Mammary epithelial cell (primary cell): ENCODE measurements at places on chromosomes 6 and 20.

- peak; percentile 98 for DNase-seq
Measured at GRCh38 chr6:140174524-140174923, 800.1 kb upstream of the CITED2 start.

DNA sequence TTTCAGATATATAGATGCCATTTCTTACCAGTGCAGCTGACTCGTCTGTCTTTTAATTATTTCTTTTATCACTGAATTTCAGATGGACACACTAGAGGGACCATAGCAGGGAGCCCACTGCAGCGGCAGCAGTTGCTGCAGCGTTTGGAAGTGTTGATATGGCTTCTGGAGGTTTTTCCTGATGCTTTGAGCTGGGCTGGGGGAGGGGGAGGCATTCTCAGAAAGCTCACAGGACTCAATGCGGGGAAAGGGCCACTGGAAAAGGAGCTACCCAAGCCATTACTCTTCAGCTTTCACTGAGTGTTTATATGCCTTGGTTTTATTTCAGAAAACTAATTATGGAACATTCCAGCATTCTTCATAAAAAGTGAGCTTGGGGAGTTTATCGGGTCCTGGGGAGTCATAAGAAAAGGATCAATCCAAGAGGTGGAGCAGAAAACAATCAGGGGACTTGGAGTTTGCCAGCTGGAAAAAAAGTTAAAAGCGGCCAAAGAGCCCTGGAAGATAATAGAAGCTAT is 740.4 kb upstream of the FLRT3 start:
- DNase-seq, result no peak

- no peak for DNase-seq
Measured at GRCh38 chr6:79967178-79967577, 19.8 kb upstream of the ELOVL4 start.

DNA sequence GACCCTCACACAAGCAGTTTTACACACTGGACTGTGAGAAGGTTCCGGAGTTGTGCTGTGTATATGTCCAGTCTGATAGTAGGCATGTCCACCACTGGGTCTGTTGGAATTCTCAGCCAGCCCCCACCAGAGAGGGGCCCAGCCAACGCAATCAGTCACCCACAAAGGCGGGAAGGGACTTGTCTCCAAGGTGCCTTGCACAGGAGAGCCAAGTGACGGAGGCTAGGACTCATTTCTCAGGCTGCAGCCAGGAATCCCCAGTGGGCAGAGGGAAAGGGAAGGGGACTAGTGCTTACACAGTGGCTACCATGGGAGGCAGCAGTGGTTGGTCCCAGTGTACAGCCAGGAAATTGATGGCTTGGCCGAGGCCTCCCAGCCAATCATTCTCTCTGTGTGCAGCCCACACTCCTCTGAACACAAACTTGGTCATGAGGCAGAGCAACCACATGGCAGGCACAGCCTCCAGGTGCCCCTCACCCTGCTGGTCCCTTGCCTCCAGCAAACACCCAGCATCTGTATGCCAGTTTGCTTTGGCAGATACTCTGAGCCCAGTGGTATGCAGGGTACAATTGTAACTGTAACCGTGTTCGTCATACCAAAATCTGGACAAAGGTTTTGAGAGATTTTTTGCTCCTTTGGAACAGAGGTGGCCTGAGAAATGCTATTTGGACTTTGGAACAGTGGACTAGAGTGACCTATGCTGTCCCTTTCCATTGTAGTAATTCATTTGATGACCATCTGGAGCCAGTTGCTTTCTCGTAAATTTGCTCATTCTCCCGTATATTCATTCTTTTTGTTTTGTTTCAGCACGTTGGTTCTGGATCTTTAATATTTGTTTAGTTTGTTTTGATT is 72.9 kb upstream of the MYL9 start:
- DNase-seq, result no peak

GRCh38 chr6:137693711-137694110 is 173.3 kb upstream of the TNFAIP3 start:
- DNase-seq, result no peak

GRCh38 chr20:52060794-52061714 is 130.5 kb downstream of the ZFP64 start:
- DNase-seq, result no peak

DNA sequence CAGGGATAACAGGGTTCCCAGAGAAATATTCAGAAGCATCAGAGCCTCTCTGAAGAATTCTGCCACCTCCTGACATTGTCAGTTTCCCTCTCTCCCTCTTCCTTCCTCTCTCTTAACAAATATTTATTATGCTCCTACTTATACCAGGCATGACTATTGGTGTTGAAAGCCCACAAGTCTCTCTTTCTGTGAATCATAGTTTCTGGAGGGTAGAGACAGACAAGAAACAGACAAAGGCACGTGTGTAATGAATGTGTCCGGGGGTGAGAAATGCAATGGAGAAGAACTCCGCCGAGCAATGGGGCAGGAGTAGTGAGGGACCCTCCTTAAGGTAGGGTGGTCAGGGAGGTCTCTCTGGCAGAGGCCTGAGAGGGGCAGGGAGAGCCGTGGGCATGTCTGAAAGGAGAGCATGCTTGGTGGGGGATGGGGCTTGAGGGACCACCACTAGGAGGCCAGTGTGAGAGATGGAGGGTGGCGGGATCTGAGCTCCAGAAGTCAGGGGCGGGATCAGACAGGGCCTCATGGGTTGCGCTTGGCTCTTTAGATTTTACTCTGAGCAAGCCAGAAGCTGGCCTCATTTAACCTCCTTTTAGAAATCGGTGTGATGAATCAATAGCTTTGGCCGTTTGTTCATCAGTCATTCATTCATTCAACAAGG is 57.3 kb downstream of the EYA2 start:
- DNase-seq, result peak; percentile 75

DNA sequence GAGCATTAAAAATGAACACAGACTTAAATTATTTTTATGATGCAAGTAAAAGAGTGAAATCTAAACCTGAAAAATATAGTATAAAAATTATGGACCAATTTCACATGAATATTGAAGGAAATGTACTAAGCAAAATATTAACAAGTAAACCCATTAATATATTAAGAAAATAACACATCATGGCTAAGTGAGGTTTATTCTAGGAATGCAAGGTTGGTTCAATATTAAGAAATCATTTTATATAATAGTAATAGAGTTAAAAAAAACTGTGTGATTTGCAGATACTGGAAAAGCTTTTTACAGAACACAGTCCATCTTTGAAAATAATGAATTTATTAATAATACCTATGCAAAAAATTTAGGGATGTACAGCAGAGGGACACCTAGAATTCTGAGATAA is 20.9 kb downstream of the ZSCAN12 start:
- DNase-seq, result no peak

- DNase-seq, result no peak
Measured at GRCh38 chr6:109102762-109103161, 7.5 kb downstream of the CEP57L1 start.

DNA sequence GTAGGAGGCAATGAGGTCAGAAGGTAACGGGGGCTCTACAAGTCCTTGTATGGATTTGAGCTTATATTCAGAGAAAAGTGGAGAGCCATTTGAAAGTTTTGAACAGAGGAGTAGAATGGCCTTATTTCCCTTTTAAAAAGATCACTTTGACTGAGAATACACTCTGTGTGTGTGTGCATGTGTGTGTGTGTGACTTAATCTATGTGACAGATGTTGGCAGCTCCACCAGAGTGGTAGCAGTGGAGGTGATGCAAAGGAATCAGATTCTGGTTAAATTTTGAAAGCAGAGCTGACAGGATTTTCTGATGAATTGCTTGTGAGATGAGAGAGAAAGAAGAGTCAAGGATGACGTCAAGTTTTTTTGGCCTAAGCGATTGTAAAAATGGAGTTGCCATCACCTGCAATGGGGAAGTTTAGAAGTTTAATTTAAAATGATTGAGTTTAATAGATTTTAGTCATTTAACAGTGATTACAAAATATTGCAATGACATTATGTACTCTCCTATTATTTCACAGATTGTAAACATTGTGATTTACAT is 172.2 kb upstream of the HEY2 start:
- DNase-seq, result no peak

DNA sequence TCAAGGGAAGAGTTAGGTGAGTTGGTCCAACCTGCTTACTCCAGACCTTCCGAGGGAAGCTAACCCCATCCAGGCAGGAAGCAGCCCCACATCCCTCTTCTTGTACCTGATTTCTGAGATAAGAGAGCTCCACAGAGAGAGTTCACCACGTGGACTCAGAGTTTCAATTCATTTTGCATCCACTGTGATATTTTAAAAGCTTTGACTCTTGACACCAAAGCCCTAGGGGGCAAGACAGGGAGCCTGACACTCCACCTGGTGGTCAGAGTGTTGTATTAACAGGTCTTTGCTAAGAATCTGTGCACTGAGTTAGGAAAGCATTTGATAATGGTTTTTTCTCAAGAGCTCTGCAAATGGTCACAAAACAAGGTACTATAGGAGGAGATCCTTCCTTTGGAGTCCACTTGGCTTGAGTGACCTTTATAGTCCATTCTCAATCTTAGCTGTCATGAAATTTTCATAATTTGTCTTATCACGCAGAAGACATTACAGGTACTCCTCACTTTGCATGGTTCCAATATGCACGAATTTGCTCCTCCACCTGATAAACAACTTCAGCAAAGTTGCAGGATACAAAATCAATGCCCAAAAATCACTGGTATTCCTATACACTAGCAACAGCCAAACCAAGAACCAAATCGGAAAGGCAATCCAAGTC is 56.2 kb upstream of the RIPOR2 start:
- peak; percentile 38 for DNase-seq

DNA sequence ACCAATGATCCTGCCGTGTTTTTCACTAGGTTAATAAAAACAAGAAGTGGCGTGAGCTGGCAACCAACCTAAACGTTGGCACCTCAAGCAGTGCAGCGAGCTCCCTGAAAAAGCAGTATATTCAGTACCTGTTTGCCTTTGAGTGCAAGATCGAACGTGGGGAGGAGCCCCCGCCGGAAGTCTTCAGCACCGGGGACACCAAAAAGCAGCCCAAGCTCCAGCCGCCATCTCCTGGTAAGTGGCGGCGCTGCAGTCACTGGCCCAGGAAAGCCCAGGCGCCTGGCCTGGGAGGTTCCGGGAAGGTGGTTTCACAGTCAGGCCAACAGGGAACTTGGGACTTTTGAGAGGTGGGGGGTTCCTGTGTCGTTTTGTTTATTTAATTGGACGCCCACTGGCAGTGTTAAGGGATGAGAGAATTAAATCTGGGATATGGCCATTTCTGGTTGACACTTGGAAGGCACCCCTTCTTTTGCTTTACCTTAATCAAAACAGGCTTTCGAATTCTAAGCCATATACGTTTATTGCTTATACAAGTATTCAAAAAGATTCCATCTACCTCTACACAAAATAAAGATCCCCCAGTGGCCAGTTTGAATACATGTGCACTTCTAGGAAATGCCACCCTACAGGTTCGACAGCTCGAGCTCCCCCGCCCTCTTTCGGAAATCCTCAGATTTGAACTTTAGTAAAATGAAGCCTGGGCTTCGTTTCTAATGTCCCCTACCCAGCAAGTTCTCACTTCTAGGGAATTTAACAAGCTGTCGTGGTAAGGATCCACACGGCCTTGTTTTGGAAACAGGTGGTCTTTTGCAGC is 138.9 kb downstream of the TMEM242 start:
- DNase-seq, result peak; percentile 57

- no peak for DNase-seq
Measured at GRCh38 chr20:47224300-47224791, 132.2 kb downstream of the ZMYND8 start.

GRCh38 chr20:34445177-34446065 is 70.8 kb upstream of the DYNLRB1 start:
- DNase-seq, result no peak

DNA sequence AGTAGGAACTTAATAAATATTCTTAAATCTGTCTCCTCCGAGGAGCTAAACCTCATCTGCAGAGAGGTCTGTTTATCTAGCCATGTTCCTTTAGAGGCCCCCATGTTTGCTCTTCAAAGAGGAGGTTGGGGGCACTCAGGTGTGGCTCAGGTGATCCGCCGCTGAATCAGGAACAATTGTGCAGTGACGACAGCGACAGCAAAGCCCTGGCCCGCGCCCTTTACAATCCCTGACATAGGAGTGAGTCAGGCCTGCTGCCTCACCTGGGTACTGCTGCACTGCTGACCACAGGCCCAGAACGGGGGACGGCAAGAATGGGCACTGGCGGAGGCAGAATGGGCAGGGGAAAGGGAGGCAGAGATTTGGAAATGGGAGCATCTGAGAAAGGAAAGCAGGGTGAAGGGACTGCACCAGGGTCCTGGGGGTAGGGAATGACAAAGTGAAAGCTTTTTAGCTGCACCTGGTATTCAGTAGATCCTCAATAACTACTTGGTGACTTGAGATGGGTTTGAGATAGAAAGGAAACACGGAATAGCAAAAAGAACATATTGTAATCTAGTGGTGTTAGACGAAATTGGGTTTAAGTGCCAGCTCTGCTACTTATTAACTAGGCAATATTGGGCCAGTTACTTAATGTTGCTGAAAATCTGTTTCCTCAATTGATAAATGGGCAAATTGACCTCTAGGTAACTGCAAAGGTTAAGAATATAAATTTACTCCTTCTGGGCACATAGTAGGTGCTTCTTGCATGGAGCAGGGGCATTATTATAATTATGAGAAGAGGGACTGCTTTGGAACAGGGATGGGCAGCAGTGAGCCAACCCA is 5.4 kb upstream of the IER3 start:
- DNase-seq, result peak; percentile 89

DNA sequence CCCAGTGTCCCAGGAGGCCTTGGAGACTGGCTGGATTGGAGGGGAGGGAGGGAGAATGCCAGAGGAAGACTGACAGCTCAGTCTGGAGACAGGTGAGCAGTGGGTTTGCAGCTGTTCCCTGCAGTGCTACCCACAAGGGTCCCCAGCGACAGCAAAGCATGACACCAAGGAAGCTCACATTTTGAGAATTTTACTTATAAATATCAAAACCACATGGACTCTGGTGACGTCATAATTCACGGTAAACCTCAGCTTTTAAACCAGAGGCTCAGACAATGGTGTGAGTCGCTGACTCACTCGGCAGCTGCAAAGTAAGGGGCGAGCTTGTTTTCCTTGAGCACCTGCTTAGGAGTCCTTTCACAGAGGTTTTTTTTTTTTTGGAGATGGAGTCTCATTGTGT is 65.2 kb downstream of the THBS2 start:
- peak; percentile 83 for DNase-seq

GRCh38 chr6:131486608-131487007 is 86.4 kb upstream of the ARG1 start:
- DNase-seq, result no peak

- DNase-seq, result no peak
Measured at GRCh38 chr6:44663860-44664634, 276.5 kb downstream of the CDC5L start.

GRCh38 chr6:149471801-149472200 is 13.0 kb downstream of the ZC3H12D start:
- DNase-seq, result no peak

- no peak for DNase-seq
Measured at GRCh38 chr20:58992911-58993310, 11.9 kb downstream of the NELFCD start.
